ENCODE measurements at places on chromosomes 2 and 18.

DNA sequence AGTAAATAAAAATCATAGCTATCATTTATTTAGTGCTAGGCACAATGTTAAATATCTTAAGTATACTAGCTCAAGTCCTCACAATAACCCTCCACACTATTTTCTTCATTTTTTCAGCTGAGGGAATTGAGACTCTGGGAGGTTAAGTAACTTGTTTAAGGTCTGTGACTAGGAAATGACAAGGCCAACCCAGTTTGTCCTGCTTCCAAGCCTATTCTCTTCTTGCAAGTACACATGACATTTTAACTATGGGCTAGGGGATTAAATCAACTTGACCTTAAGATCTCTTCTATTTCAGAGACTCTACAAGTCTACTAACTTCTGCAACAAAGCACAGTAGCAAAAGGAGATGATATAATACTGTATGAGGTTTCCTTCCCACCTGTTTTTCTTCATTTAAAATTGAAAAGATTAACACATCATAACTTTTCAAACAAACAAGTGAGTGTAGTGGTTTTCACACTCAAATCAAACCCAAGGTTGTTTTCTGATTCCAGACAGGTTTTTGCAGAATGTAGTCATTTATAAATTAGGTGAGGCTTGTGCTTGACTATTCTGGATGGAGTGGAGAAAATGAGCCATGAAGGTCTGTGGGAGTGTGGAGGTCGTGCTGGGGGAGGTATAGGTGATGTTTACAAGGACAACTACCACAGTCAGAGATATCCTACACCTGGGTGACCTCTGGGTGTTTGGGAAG is 57.0 kb downstream of the CD28 start:
- no peak for DNase-seq

GRCh38 chr18:56659111-56659510 is 8.0 kb downstream of the WDR7 start:
- DNase-seq: no peak

DNA sequence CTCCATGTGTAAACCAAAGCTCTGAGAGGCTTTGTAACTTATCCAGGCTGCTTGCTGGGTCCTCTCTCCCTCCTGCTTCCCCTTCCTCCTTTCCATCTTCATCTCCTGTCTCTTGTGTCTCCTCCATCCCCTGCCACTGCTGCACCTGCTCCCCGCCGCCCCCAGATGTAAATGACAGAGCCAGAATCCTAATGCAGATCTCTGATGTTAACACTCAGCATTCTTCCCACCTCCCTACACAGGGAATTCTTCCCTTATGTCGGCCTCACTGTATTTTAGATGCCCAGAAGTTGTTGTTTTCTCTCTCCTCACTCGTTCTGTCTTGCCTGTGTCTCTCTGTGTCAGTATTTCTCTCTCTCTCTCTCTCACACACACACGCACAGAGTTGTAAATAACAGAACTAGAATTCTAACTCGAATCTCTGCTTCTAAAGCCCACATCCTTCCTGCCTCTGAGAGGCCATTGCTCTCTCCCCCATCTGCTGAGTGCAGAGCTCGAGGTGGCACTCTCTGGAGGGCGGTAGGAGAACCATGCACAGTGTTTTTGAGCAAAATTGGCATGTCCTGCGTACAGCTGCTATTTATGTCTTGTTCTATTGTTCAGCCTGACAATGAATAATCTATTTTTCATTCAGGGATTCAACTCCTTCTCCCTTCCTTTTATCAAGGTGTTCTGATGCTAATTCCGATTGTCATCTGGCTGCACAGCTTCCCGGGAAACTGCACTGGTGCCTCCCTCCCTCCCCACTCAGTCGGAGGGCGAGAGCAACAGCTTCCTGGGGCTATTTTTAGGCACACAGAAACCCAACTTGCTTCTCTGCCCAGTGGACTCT is 219.9 kb downstream of the SH3RF3 start:
- no peak for DNase-seq

GRCh38 chr2:205660521-205661124 is 21.7 kb upstream of the NRP2 start:
- DNase-seq: peak; percentile 54

- DNase-seq: no peak
These were observed 60.1 kb downstream of the ST3GAL5 start for GRCh38 chr2:85828725-85829124.

DNA sequence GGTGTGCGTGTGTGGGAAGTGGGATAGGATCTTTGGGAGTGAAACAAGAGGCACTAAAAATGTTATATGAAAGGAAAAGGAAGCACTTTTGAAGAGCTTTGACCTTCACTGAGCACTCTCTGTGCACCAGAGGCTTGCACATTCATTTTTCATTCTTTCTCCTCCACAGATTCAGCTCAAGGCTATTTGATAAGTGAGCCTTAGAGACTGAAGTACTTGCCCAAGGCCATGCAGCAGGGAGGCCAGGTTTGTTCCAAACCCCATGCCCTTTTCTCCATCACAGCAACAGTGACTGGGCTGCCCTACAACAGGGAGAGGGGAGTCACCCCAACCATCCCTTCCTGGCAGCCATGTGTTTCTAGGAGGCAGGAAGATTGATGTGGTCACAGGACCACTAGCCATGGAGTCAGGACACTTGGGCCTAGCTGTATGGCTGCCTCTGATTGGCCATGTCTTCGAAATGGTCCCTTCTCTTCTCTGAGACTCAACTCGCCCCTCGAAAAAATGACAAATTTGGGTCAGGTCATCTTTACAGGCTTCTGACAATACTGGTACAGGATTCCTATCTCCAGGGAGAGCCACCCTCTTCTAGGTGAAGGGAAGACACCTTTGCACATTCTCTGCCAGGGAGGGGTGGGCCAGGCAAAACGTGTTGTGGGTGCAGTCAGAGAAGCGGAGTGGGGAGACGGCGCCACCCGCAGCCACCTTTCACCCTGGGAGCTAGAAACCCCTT is 123.5 kb upstream of the MYCN start:
- DNase-seq: no peak

GRCh38 chr2:218292048-218293014 is at the start of gene TMBIM1:
TSS of gene TMBIM1 (minus strand) at chr2:218292503. CDS start at chr2:218282141, 10,362 bp downstream.
- DNase-seq: peak; percentile 54

DNA sequence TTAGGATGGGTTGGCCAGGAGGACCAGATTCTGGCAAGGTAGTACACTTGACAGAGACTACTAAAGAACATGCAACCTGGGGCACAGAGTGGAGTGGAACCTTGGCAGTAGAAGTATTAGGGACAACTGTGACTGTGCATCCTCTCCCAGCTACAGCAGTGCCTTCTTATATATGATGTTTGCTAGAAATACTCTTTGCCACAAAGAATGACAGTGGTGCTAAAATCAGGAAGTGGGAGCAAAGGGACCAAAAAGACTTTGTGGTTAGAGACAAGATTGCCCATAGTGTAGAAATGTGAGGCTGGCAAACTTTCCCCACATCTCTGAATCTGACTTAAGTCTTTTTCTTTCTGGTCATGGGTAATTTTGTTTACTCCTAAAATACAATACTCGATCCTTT is 9.4 kb upstream of the SLC38A11 start:
- no peak for DNase-seq

GRCh38 chr2:54709336-54709809 is 14.1 kb upstream of the EML6 start:
- DNase-seq: no peak

GRCh38 chr2:12047761-12048160 is 301.3 kb downstream of the LPIN1 start:
- no peak for DNase-seq

DNA sequence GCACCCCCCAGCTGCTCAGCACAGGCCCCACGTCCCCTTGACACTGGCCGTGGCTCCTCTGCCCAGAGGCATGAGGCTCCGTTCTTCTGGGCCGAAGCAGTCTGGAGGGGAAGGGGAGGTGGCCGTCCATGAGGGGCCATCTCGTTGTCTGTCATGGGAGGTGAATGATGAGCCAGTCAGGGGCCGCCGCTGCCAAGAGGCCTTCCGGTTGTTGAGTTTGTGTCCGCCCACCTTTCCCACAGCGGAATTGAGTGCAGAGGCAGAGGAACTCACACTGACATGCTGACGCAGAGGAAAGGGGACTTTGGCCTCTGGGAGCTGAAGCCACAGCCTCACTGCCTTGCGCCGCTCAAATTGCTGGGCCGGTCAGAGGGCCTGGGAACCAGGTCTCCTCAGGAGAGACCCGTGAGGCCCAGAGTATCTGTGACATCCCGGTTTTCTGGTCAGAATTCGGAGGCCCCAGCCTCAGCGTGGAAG is 268.4 kb downstream of the ATAD2B start:
- no peak for DNase-seq

- DNase-seq: no peak
These were observed 131.5 kb upstream of the MEIS1 start for GRCh38 chr2:66303471-66303870.

- DNase-seq: peak; percentile 21
These were observed 3.9 kb downstream of the ANKRD44 start for GRCh38 chr2:197306696-197307040.

- DNase-seq: no peak
These were observed 369.6 kb downstream of the PID1 start for GRCh38 chr2:228901531-228901930.

- DNase-seq: no peak
These were observed 51.2 kb downstream of the SLC14A2 start for GRCh38 chr18:45666520-45666919.

DNA sequence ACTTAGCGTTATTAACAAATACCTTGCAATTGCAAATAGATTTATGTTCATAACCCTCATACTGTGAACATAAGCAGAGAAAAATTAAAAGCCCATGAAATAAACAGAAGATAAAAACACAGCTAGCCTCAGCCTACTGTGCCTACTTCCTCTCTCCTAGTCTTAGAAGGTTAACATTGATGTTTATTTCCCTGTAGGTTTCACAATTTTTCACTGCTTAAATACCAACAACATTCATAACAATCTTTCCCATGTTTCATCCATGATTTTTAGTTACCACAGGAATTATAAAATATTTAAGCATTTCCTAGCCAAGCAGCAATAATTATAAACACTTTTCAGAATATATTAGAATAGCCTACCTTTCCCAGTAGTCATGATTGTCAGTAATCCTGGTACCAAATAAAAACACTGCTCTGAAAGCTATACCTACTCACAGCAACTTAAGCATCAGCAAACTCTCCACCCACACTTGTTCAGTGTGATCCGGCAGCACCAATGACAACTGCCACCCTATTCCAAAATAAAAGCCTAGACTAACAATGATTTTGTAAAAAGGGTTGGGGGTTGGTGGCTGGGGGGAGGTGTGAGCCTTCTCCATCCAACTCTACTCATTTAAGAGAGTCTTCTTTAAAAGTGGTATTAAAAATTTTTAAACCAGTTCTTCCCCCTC is 40.6 kb upstream of the RNU4ATAC start:
- no peak for DNase-seq

DNA sequence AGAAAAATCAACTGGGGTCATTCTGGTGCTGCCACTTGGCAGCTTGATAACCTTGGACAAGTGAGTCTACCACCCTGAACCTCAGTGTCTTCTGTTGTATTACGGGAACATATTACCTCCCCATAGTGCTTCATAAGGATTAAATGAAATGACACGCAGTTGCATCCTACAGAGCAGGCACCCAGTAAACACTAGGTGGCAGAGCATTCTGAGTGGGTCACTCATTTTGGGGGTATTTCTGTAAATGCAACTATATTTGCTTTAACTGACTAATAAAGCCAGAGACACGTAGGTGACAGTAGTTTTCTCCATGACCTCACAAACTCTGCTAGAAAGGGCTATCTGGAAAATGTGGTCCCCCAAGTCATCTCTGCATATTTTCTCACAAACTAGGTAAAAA is 4.7 kb downstream of the CD226 start:
- DNase-seq: no peak

DNA sequence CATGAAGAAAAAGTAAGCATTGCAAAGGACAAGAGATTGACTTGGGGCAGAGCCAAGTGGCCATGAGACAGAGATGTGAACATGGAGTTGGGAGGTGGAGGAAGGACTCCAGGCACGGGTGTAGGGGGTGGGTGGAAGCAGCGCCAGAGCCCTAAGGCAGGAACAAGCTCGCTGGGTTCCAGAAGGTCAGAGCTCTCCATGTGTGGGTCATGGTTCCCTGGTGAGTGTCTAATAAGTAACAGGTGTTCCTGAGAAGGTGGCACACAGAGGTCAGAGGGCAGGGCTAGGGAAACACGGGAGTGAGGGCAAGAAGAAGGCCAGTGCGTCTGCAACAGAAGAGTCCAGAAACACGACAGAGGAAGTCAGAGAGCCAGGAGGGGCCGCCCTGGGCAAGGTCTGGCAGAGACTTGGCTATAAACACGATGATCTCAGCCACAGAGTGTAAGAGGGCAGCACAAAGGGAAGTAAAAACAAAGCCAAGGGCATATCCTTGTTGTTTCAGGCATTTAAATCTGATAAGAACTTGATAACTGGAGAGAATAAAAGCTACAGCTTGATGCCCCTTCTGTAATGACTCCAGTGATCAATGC is 260.8 kb downstream of the TGIF1 start:
- no peak for DNase-seq

DNA sequence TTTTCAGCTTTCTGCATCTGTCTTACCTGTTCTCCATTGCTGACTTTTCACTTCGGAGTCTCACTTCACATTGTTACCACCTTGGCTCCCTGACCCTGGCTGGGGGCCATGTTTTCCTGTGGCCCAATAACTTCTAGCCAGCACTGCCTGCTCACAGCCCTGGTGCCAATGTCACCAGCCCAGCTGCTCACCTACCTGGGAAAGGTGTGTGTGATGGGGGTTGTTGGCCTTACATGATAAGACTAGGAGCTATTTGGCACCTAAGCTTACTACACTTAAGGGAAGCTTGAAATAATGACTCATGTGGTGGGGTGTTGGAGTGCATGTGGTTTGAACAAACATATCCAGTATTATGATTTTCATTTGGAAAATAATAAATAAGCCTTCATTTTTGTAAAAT is 37.5 kb upstream of the PGAP1 start:
- DNase-seq: no peak

DNA sequence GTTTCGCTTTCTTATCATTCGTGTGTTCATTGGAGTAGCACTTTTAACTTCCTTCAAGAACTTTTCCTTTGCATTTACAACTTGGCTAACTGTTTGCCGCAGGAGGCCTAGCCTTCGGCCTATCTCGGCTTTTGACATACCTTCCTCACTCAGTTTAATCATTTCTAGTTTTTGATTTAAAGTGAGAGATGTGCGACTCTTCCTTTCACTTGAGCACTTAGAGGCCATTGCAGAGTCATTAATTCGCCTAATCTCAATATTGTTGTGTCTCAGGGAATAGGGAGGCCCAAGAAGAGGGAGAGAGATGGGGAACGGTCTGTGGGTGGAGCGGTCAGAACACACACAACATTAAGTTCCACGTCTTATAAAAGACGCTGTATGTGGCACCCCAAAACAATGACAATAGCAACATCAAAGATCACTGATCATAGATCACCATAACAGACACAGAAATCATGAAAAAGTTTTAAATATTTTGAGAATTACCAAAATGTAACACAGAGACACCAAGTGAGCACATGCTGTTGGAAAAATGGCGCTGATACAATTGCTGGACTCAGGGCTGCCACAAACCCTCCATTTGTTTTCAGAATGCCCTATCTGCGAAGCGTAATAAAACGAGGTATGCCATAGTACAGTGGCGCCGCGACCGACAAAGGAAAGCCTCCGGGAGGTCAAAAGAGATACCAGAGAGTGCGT is 553 bp downstream of the TIGD1 start:
- DNase-seq: no peak

- no peak for DNase-seq
These were observed 34.5 kb upstream of the CTAGE1 start for GRCh38 chr18:22452226-22452668.

- no peak for DNase-seq
These were observed 62.8 kb upstream of the RNF152 start for GRCh38 chr18:61955644-61956043.

Measured in foreskin melanocyte (primary cell).